Liver (tissue), 10 donors: ENCODE measurements at places on chromosomes 16 and 17. TPM values are rescaled to one million over a fixed set of nuclear protein-coding genes. Genes with fewer than 3 reads are reported as not detected.

GRCh38 chr17:72631568-72631948 is 460.9 kb downstream of the SLC39A11 start:
- no peak overlapping the region for H3K27ac ChIP-seq
- H3K27me3 ChIP-seq = no peaks in the 10 kb centered on the region
- DNase-seq = no peak
- H3K4me3 ChIP-seq = no peak overlapping the region

GRCh38 chr16:1779234-1779701 is 3.1 kb downstream of the SPSB3 start:
- H3K4me3 ChIP-seq = no peak overlapping the region
- peaks cover 56% of the 10 kb centered on the region for H3K4me1 ChIP-seq
- DNase-seq = no peak
- no peaks in the 10 kb centered on the region for H3K27me3 ChIP-seq

DNA sequence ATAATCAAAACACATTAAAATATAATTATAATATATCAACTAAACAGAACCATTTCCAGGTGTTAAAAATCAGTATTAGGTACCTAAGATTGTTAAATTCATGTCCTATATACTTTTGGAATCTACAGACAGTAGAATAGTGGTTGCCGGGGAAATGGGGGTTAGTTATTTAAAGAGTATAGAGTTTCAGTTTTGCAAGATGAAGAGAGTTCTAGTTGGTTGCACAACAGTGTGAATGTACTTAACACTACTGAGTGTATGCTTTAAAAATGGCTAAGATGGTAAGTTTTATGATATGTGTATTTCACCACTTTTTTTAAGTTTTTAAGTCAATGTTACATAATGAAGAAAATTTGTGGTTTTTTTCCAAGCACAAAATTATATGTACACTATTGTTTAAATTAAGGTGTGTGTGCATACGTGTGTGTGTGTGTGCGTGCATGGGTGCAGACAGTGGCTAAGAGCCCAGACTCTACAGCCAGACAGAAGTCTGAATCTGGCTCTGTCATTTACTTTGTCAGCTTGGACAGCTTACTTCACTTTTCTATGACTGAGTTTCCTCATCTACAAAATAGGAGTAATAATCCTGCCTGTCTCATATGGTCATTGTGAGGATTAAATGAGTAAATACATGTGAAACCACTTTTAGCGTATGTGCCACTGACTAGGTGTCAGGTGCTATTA is 25.3 kb upstream of the PHAF1 start:
- no peaks in the 10 kb centered on the region for H3K27me3 ChIP-seq
- no peaks in the 10 kb centered on the region for H3K4me1 ChIP-seq
- no peak overlapping the region for H3K4me3 ChIP-seq
- DNase-seq = no peak
- H3K36me3 ChIP-seq = peaks cover 3% of the 10 kb centered on the region

GRCh38 chr16:84414789-84415326 is 46.5 kb downstream of the ATP2C2 start:
- no peaks in the 10 kb centered on the region for H3K36me3 ChIP-seq
- no peaks in the 10 kb centered on the region for H3K27me3 ChIP-seq
- no peak overlapping the region for H3K4me3 ChIP-seq
- no peak for DNase-seq

Gene FASN
- total RNA-seq = 229 TPM

Gene RBFOX1
- total RNA-seq = not detected

Gene FOXN1
- total RNA-seq = not detected

Gene ZNF385C
- total RNA-seq = 0.19 TPM

Gene TP53TG3
- total RNA-seq = not detected
